ENCODE measurements at places on chromosomes 12 and 14. TPM values are rescaled to one million over a fixed set of nuclear protein-coding genes. Genes with fewer than 3 reads are reported as not detected.
A peak's percentile ranks its signal among the peaks of the same experiment; 100 is the strongest.

Gene TCTN1
- total RNA-seq = 31.0 TPM

Gene LALBA
- total RNA-seq = not detected

Gene HOXC4
- total RNA-seq = 9.7 TPM

Gene DCN
- total RNA-seq = 612 TPM

Gene CACNB3
- total RNA-seq = 3.1 TPM

Gene SLC38A4
- total RNA-seq = not detected

Gene RASAL1
- total RNA-seq = 3.4 TPM

Gene PELI2
- 0.18 TPM for total RNA-seq

Gene SCNN1A
- not detected for total RNA-seq

Gene PPFIA2
- total RNA-seq = not detected

GRCh38 chr14:92462568-92462967 is 51.0 kb upstream of the RIN3 start:
- H3K4me3 ChIP-seq = no peak overlapping the region
- no peak overlapping the region for H3K27ac ChIP-seq
- no peaks in the 10 kb centered on the region for H3K4me1 ChIP-seq
- DNase-seq = no peak

DNA sequence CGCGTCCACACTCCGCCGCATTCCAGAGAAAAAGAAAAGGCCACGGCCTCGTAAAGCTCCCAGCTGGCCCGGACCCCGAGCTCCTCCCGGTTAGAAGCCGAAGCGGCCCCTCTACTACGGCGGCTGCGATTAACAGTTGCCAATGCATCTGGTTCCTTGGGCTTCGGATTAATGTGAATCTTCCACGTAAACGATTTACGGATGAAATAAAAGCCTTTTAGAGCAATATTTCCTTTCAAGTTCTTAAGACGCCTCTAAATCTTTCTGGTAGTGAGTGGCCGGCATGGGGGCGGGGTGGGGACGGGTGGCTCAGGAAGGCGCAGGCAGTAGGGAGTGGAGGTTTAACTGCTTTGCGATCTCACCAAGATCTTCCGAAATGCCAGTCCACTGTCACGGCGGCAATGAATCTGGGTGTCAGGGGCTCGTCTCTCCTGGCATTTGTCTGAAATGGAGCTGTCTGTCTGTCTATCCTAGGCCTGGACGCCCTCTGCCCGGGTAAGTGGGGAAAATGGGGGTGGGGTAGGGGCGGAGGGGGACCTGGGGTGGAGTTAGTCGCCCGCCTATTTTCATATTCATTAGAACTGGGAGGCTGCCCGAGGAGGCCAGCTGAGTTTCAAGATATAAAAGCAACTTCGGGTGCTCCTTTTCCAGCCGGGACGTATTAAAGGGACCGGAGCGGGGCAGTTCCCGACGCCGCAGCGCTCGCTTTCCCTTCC is 413 bp upstream of the ALX1 start:
- no peak for DNase-seq
- H3K4me1 ChIP-seq = no peaks in the 10 kb centered on the region
- no peak overlapping the region for H3K4me3 ChIP-seq
- no peaks in the 10 kb centered on the region for H3K36me3 ChIP-seq
- H3K27ac ChIP-seq = no peak overlapping the region

DNA sequence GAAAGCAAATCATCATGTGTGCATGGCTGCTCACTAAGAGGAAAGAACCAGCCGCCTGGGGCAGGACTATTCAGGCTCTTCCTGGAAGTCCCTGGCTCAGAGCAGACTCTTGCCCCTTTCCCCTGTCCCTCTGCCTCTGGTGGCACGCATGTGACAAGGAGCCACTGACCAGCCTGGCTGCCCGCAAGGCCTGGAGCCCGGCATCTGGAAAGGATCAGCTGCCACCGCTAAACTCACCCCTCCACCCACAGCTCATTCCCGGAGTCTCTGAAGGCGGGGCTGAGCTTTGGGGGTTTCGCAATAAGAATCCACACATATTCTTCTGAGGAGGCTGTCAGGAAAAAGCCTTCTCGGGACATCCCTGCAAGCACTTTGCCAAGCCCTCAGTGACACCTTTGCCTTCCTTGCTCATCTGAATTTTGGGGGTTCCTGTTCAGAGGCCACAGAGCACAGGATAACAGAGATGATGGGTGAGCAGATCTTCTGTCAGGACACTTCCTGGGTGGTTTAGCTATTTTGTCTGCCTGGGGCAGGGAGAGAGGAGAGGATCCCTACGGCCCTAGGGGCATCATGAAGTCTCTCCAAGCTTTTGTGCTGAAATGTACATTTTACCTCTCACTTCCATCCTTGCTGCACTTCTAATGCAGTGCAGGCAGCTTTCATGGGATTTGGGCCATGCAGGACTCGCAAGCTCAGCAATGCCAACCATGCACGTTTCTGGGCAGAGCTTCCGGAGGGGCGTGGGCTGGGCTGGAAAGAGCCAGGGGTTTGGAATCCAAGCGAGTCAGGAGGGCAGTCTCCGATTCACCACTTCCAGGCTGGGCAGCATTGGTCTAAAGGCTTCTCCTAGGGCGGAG is 124.8 kb upstream of the MAP1LC3B2 start:
- H3K27me3 ChIP-seq = no peaks in the 10 kb centered on the region
- no peaks in the 10 kb centered on the region for H3K36me3 ChIP-seq
- DNase-seq = no peak
- H3K4me3 ChIP-seq = no peak overlapping the region
- no peak overlapping the region for H3K27ac ChIP-seq

GRCh38 chr14:95189367-95190132 is 32.2 kb upstream of the DICER1 start:
- H3K27ac ChIP-seq = no peak overlapping the region
- no peaks in the 10 kb centered on the region for H3K4me1 ChIP-seq
- no peaks in the 10 kb centered on the region for H3K27me3 ChIP-seq
- no peak overlapping the region for H3K4me3 ChIP-seq

DNA sequence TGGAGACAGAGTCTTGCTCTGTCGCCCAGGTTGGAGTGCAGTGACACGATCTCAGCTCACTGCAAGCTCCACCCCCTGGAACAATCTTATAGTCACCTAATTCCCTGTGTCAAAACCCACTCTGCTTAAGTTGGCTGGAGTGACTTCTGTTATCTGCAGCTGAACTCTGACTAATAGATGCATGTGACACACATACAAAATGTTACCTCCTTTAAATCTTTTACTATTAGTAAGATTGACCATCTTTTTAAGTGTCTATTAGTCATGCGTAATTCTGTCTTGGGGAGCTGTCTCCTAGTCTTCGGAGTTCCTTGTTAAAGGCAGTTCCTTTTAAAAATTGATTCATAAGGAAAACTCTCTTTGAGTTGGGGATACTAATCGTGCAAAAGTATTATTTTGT is 7.4 kb downstream of the IFI27L1 start:
- H3K36me3 ChIP-seq = no peaks in the 10 kb centered on the region
- H3K27me3 ChIP-seq = no peaks in the 10 kb centered on the region
- H3K27ac ChIP-seq = no peak overlapping the region

DNA sequence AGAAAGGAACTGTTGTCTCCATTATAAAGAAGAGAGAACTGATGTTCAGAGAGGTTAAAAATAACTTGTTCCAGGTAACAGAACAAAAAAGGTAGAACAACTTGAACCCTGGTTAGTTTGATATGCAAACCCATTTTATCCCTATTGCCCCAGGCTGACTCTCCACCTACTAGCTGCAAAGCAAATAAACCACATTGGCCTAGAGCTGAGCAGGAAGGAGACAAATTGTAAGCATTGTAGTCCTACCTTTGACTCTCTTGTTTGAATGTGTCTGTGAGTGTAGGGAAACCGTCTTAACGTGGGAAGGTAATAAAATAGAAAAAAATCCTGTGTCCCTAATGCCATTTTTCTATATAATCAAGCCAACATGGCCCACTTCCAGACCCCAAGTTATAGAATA is 126.4 kb downstream of the CCER1 start:
- H3K36me3 ChIP-seq = no peaks in the 10 kb centered on the region
- no peak for DNase-seq
- no peaks in the 10 kb centered on the region for H3K4me1 ChIP-seq
- no peak overlapping the region for H3K4me3 ChIP-seq
- H3K27ac ChIP-seq = no peak overlapping the region

GRCh38 chr14:94203473-94204210 is 29.5 kb downstream of the PPP4R4 start:
- no peak for DNase-seq

DNA sequence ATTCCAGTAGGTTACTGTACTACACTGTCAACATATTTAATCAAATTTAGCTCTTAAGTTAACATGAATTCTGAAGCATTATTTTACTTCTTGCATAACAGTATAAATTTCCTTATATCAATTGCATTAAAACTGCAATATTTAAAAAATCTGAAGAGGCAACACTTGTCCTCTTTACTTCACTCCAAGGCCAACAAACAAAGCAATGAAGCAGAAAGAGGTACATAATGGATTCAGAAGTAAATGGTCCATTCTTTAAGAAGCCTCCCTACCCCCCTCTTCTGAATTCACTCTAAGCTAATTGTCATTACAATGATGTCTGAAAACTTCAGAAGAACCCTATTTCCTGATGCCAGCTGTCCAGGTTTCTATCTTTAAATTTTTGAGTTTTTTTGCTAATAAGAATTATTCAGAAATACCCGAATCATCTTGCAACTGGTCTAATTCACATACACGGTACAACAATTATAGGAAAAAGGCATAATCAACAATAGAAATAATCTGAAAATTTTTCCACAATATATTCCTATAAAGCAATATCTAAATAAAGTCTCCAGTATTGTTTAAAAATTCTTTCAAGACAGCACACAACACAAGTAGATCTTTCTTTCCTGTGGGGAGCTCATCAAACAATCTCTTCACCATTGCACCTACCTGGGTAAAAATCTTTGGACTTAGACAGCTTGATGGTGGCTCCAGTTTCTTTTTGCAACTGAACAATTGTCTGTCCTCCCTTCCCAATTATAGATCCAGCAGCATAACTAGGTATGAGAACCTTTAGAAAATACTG is 2.9 kb downstream of the NOVA1 start:
- no peak overlapping the region for H3K27ac ChIP-seq
- no peak overlapping the region for H3K4me3 ChIP-seq
- no peaks in the 10 kb centered on the region for H3K4me1 ChIP-seq
- no peaks in the 10 kb centered on the region for H3K27me3 ChIP-seq
- H3K36me3 ChIP-seq = no peaks in the 10 kb centered on the region
- no peak for DNase-seq

- peaks cover 7% of the 10 kb centered on the region for H3K4me1 ChIP-seq
- no peaks in the 10 kb centered on the region for H3K36me3 ChIP-seq
- H3K27ac ChIP-seq = no peak overlapping the region
- H3K27me3 ChIP-seq = no peaks in the 10 kb centered on the region
- H3K4me3 ChIP-seq = no peak overlapping the region
Measured at GRCh38 chr14:92507174-92507768, 6.3 kb upstream of the RIN3 start.

- H3K4me3 ChIP-seq = no peak overlapping the region
- no peaks in the 10 kb centered on the region for H3K4me1 ChIP-seq
- DNase-seq = no peak
- no peaks in the 10 kb centered on the region for H3K36me3 ChIP-seq
- no peak overlapping the region for H3K27ac ChIP-seq
Measured at GRCh38 chr14:69900603-69901002, 21.4 kb downstream of the SMOC1 start.

GRCh38 chr12:71664411-71665089 is 449 bp downstream of the THAP2 start:
- DNase-seq = no peak
- H3K27me3 ChIP-seq = no peaks in the 10 kb centered on the region
- peak overlapping the region; percentile 90 for H3K4me3 ChIP-seq
- peak overlapping the region; percentile 89 for H3K27ac ChIP-seq
- peaks cover 40% of the 10 kb centered on the region for H3K4me1 ChIP-seq
- H3K36me3 ChIP-seq = peaks cover 25% of the 10 kb centered on the region

GRCh38 chr12:97200181-97200580 is 262.4 kb upstream of the RMST start:
- no peak for DNase-seq
- peaks cover 3% of the 10 kb centered on the region for H3K27me3 ChIP-seq
- H3K4me3 ChIP-seq = no peak overlapping the region
- no peak overlapping the region for H3K27ac ChIP-seq
- peaks cover 7% of the 10 kb centered on the region for H3K4me1 ChIP-seq
- no peaks in the 10 kb centered on the region for H3K36me3 ChIP-seq

GRCh38 chr14:91519239-91520036 is 9.3 kb upstream of the PPP4R3A start:
- H3K4me3 ChIP-seq = no peak overlapping the region
- H3K36me3 ChIP-seq = no peaks in the 10 kb centered on the region
- no peak overlapping the region for H3K27ac ChIP-seq
- no peaks in the 10 kb centered on the region for H3K4me1 ChIP-seq
- no peaks in the 10 kb centered on the region for H3K27me3 ChIP-seq

- no peaks in the 10 kb centered on the region for H3K27me3 ChIP-seq
- H3K4me3 ChIP-seq = no peak overlapping the region
- peak; percentile 76 for DNase-seq
- H3K27ac ChIP-seq = no peak overlapping the region
- H3K4me1 ChIP-seq = no peaks in the 10 kb centered on the region
Measured at GRCh38 chr12:30286345-30286926, 409.2 kb downstream of the IPO8 start.

DNA sequence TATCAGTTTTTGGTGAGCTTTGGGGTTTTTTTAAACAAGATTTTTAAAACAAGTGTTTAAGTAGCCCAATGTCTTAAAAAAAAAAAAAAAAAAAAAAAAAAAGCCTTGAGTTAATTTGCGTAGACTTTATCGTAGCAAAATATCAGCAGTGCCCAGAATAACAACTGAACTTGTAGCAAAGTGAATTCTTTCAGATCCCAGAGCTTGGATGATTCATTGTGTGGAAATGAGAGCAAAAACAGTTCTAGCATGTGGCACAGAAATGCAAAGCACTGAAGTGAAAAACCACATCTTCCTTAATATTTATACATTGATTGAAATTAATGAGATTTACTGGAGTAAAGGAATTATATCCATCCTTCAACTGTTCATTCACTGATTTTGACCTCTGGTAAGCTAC is 258.1 kb downstream of the EGLN3 start:
- peaks cover 60% of the 10 kb centered on the region for H3K4me1 ChIP-seq
- H3K27me3 ChIP-seq = no peaks in the 10 kb centered on the region
- DNase-seq = no peak
- H3K36me3 ChIP-seq = no peaks in the 10 kb centered on the region

- no peaks in the 10 kb centered on the region for H3K36me3 ChIP-seq
- no peak overlapping the region for H3K27ac ChIP-seq
- H3K4me3 ChIP-seq = no peak overlapping the region
- DNase-seq = no peak
- no peaks in the 10 kb centered on the region for H3K4me1 ChIP-seq
Measured at GRCh38 chr14:89454996-89455395, 38.0 kb upstream of the FOXN3 start.

- no peak overlapping the region for H3K27ac ChIP-seq
- no peak overlapping the region for H3K4me3 ChIP-seq
- no peaks in the 10 kb centered on the region for H3K27me3 ChIP-seq
- no peak for DNase-seq
- H3K36me3 ChIP-seq = no peaks in the 10 kb centered on the region
Measured at GRCh38 chr12:27672051-27672450, 24.2 kb upstream of the REP15 start.

- H3K4me3 ChIP-seq = no peak overlapping the region
- DNase-seq = no peak
- H3K27ac ChIP-seq = no peak overlapping the region
- no peaks in the 10 kb centered on the region for H3K27me3 ChIP-seq
Measured at GRCh38 chr12:16417058-16417457, 69.6 kb downstream of the MGST1 start.

Measured in Karpas-422 (cell line).